ENCODE measurements at places on chromosomes 3 and 15.

GRCh38 chr3:41167722-41168497, 31.4 kb upstream of the CTNNB1 start:
- no peak for DNase-seq

- DNase-seq, result no peak
Measured at GRCh38 chr15:85475317-85475701, 94.9 kb downstream of the AKAP13 start.

DNA sequence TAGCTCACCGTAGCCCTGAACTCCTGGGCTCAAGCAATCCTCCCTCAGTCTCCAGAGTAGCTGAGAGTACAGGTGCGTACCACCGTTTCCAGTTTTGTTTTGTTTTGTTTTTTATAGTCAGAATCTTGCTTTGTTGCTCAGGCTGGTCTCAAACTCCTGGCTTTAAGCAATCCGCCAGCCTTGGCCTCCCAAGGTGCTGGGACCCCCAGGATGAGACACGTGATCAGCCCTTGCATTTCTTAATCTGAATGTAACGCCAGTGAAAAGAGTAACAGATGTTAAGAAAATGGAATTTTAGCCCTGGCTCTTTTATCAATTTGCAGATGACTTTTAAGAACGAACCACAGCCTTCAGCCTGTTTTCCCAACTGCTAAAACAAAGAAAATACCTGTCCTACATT, 451.3 kb downstream of the SHQ1 start:
- DNase-seq, result no peak

- no peak for DNase-seq
Measured at GRCh38 chr3:196563721-196564225, 4.6 kb downstream of the WDR53 start.

GRCh38 chr3:142650001-142650693, 54.0 kb downstream of the PLS1 start:
- DNase-seq, result no peak

- no peak for DNase-seq
Measured at GRCh38 chr3:4471907-4472306, 4.8 kb upstream of the SUMF1 start.

GRCh38 chr15:82178061-82178460, 84.5 kb downstream of the EFL1 start:
- DNase-seq, result no peak

DNA sequence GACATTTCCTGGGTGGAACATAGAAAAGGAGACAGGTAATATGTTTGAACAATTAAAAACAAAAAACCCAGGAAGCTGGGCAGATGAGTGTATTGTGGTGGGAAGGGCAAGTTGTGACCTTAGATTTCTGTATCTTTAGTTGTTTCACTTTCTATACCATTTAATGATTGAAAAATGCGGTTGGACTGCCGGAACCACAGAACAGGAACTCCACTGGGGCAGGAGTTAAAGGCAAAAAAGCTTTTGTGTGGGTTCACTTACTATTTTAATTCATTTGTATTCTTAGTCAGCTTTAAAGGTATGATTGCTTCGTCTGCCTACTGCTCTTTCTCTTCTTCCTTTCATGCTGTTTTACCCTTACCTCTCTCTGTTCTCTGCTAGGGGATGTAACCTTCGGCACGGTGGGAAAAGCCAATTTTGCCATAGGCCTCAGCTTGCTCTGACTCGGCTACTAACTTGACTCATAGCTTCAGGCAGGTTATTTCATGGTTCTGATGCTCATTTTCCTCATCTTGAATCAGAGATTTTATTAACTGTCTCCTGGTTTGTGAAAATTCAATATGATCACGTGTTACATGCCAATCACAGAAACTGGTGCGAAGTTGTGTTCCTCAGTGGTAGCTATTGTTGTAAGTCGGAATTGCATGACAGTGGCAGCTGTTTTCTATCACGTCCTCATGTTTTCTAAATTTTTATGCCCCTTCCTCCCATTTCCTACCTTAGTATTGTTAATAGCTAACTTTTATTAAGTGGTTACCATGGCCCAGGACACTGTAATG, 1.6 kb upstream of the MCTP2 start:
- DNase-seq, result peak; percentile 62

- no peak for DNase-seq
Measured at GRCh38 chr3:59040902-59041301, 8.9 kb downstream of the CFAP20DC start.

GRCh38 chr3:152159328-152159727, 109.4 kb upstream of the MBNL1 start:
- DNase-seq, result no peak

DNA sequence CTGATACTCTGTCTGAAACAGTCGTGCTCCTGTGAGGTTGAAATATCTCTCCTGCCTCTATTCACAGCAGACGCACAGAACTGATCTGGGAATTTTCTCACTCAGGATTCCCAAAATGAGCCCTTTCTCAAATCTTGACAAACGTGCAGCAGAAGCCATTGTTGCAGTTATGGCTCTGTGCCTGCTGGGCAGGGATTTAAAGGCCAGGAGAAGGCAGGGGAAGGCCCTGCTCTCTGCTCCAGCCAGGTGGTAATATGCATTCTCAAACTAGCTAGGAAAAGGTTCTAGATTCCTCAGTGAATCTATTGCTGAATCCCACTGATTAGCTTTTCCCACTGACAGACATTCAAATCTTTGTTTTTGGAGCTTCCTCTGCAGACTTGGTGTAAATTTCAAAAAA, 2.2 kb downstream of the MINAR1 start:
- DNase-seq, result no peak
